Activated naive CD4-positive, alpha-beta T cell treated with anti-CD3 and anti-CD28 coated beads for 36 hours (primary cell): ENCODE measurements at places on chromosomes 3 and 15.

DNA sequence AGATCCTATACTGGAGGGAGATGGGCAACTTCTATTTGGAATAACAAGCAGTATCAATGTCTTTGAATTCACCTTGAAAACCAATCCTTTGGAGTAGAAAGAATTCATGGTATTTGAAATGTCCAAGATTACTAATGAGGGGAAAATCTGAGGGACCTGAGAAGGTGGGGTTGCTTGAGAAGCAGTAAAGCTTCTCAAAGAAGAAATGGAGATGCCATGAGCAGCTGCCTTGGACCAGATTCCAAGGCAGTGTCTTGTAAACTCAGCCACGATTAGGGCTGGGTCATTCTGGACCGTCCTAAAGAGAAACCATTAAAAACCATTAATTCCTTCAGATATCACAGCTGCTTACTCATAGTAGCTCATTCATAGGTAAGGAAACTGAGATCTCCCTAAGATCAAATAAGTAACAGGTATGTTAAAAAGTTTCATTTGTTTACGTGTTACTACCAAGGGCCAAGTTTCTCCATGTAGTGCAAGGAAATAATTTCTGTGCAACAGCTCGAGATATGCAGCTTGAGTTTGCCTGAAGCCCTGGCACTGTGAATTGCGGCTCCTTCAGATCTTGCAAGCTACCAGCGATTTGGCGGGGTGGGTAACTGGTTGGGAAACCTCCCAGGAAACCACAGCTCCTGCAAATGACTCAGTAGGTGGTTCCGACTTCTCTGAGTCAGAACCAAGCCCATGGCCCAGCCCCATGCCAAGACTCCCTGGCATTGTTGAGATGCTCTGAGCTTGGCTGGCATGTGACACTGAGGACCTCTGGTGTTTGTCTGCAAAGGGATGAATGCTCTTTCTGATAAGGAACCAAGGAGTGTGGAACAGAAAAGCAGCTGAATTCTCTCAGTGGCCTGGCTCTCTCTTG, 296.8 kb downstream of the RORA start:
- peak; percentile 71 for DNase-seq

DNA sequence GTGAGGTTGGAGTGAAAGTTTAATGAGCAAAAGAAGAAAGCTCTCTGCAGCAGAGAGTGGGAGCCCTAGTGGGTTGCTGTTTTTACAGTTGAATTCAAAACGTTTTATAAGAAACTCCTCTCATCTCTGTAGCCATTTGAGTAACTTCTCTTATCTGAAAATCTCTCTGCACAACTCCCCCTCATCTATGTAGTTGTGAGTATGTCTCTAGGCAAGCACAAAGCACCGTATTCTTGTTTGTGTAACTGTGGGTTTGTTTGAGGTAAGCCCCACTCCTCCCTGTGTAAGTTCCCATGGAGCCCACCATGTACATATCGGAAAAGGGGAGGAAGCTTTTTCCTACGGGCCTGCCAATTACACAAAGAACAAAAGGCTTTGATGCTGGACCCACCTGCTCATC, 56.5 kb upstream of the GOLGA6L2 start:
- no peak for DNase-seq

DNA sequence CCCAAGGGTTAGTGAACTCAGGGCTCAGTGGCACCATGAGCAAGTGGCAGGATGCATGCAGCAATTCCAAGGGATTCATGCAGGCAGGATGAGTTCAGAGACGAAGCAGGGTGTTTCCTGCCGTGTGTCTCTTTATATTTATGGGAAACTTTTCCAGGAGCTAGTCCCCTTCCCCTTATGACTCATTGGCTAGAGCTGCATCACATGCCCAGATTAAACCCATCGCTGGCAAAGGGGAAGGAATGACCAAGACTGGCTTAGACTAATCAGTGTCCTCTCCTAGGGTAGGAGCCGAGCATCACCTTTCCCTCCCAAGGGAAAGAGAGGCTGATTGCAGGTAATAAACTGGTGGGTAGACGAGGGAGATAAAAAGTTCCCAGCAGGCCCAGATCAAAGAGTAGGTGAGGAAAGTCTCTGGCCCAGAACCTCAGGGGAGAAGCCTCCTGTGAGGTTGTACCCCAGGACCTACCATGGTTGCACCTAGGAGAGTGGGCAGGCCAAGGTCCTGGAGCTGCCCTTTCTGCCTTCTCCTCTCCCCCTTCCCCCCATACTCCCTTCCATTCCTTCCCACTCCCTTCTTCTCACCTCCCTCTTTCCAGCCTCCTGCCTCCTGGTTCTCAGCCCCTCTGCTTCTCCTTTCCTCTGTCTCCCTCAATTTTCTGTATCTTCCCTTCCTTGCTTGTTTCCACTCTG, 67.8 kb upstream of the ITGA11 start:
- no peak for DNase-seq

- no peak for DNase-seq
These were observed 884 bp upstream of the KNL1 start for GRCh38 chr15:40593165-40593564.

- DNase-seq = no peak
These were observed 106.1 kb downstream of the FILIP1L start for GRCh38 chr3:100008081-100008698.

DNA sequence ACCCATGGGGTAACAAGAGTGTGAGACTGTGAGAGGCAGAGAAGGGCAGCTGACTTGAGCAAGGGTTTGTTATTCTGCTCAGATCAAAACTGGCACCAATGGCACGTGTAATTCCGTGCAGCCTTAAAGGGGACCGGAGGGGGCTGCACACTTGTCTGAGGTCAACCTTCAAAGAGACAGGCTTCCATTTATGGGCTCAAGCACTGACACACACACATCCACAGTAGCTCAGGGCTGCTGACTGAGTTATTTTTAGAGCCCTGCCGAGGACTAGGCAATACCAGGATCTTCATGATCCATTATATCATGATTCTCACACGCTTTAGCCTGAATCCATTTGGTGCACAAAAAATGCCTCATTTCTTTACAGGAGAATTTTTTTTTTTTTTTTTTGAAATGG, 20.6 kb upstream of the SPTBN5 start:
- no peak for DNase-seq

GRCh38 chr15:86157606-86158293, 78.1 kb downstream of the AGBL1 start:
- no peak for DNase-seq

GRCh38 chr3:114033721-114034120, 22.6 kb downstream of the CCDC191 start:
- no peak for DNase-seq

DNA sequence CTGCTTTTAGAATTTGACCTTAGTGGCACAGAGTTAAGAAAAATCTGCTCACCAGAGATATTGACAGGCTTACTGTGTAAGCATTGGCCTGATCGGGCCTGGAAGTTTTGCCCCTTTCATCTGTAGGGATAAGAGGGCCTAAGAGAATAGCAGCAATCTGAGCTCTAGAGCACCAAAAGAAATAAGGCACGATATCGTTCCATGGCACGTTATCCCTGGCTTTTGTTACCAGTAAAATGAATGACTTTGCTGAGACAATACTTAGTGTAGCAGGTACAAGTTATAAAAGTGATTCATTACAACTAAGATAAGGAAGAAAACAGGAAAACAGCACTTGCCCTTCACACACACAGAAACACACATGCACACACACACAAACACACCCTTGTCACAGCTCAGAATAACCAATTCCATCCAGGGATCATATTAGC, 5.0 kb downstream of the THBS1 start:
- no peak for DNase-seq

- DNase-seq = peak; percentile 32
These were observed 61.8 kb upstream of the SNRK start for GRCh38 chr3:43224405-43225073.

- DNase-seq = no peak
These were observed 241.0 kb downstream of the NSUN3 start for GRCh38 chr3:94303897-94304296.

DNA sequence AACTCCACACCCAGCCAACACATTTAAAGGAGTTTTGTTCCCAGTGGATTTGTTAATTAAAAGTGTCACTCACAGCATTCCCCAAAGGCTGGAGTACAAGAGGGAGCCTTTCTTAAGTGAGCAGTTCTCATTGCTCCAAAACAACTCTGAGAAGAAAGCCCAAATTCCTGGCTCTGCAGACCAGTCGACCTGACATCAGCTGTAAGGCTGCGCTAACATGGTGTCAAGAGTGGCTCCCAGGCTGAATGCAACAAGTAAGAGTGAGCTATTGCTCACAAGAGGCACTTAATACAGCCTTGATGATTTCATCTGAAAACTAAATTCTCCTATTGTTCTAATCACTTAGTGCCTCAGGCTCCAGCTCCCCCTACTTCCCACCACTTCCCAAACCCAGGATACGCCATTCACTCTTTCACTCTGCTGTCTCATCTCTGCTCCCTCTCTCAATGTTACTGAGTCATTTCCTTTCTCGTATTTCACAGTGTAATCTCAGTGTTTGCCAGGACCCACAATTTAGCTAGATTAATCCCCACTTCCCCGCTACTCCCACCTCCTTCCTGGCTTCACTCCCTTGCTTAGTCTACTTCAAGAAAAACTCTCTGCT, 81.8 kb downstream of the WWTR1 start:
- peak; percentile 7 for DNase-seq

GRCh38 chr3:44905446-44906157, 31.2 kb downstream of the TGM4 start:
- no peak for DNase-seq

DNA sequence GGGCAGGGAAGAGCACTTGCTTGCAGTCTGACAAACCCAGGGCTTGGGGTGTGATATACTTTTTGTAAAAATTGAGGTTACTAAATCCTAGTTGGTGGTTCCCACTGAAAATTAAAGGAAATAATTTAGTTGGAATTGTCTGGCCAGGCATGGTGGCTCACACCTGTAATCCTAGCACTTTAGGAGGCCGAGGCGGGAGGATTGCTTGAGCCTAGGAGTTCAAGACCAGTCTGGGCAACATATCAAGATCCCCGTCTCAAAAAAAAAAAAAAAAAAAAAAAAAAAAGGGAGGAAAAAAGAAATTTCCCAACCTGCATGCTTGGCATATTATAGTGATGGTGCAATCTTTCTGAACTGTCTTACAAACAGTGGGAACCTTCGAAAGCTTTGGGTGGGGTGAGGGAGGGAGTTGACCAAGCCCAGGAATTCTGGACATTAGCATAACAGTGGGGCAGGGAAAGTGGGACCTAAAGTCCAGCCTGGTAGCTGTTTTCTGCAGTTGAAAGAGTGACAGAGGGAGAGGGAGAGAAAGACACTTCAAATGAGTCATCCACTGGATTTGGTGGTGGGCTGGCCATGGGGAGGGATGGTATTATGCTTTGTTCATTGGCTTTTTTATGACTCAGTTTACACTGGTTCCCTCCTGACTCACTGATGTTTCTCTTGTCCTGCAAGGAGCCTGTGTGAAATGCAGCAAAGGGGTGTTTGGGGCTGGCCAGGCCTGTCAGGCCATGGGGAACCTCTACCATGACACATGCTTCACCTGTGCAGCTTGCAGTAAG, 41.1 kb downstream of the LIMD1 start:
- DNase-seq = no peak

DNA sequence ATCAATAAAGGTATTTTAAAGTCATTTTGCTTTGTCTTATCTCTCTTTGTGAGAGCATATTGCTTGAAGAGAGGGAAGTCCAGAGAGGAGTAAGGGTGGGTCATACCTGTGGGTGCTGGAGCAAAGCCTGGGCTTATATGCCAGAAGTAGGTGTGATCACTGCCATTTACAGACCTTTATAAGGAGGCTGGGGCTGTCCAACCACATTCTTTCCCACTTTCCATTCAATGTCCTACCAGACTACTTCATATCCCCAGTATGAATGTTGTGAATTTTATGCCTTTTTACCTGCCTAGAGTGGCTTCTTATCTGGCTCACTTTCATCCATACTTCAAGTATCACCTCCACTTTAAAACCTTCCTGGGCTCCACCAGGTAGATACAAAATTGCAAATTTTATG, 39.4 kb upstream of the ST6GAL1 start:
- no peak for DNase-seq

GRCh38 chr3:40725031-40725430, 200.3 kb downstream of the ZNF621 start:
- DNase-seq = no peak

DNA sequence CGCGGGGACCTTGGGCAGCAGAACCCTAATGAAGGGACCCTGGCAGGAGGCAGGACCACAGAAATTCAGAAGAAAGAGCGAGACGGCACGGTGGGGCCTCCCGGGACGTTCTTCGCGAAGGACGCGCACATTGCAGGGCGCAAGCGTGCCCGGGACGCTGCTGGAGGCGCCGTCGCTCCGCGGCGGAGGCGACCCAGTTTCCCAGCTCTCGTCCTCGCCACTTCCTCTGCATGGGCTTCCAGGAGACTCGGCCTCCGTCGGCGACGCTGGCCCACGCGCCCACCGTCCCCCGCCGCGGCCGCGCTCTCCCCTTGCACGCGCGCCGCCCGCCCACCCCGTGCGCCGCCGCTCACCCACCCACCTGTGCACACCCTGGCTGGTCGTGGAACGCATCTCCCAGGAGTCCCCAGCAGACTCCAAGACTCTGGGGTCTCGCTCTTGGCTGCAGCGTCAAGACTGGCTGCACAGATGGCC, 31.8 kb upstream of the SMAD3 start:
- peak; percentile 40 for DNase-seq

DNA sequence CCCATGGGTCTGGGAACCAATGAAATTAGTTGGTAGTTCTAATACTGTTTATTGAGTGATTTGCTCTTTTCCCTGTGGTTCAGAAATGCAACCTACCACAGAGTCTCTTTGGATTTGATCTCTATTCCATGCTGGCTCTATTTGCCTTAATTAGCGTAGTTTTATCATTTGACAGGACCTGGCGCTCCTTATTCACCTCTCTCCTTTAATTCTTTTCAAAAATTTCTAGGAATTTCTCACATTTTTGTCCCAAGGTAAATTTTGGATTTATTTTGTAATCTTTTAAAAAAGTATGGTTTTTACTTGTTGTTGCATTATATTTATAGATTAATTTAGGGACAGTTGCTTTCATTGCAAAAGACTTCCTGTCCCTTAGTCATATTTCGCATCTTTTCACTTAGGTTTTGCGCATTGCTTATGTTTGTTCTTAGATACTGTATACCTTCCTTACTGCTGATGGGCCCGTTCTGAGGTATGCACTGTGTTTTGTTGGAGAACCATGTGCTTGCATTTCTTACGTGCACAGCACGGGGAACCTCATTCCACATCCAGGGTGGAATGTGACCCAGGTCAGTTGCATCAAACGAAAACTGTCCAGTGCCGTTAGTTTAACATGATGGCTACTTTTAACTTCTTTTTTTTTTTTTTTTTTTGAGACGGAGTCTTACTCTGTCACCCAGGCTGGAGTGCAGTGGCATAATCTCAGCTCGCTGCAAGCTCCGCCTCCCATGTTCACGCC, 27.0 kb downstream of the SENP5 start:
- DNase-seq = no peak

DNA sequence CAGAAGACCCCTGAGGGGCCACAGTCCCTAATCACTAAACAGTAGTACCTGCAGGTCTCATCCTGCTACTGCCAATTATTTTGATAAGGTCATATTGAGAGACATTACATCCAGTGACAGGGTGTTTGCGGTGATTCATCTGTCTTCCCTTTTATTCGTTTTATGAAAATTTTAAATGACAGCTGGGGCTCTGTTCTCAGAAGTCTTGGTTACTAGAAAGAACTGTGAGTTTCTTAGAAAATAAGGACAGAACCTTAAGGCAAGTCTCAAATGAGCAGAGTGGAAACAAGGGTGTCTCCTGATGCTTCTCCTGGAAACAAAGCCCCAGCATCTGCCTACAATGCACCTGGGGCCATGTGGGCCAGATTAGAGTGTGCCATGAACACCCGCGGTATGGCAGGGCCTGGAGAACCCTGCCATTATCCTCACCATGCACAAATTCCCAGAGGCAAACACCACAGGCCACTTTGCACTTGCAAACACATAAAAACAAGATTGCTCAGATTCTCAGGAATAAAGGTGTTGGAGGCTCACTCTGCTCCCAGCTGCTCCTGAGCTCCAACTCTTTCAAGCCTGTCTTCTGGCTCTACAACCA, 66.3 kb upstream of the IQSEC1 start:
- no peak for DNase-seq

- no peak for DNase-seq
These were observed 17.0 kb downstream of the IREB2 start for GRCh38 chr15:78454992-78455391.
